Activated CD4-positive, CD25-positive, alpha-beta regulatory T cell (primary cell): ENCODE measurements at places on chromosomes 3 and 15.

GRCh38 chr3:61938878-61939549, 377.6 kb downstream of the PTPRG start:
- no peak for DNase-seq

- no peak for DNase-seq
These were observed 46.6 kb upstream of the TCF12 start for GRCh38 chr15:56871867-56872266.

DNA sequence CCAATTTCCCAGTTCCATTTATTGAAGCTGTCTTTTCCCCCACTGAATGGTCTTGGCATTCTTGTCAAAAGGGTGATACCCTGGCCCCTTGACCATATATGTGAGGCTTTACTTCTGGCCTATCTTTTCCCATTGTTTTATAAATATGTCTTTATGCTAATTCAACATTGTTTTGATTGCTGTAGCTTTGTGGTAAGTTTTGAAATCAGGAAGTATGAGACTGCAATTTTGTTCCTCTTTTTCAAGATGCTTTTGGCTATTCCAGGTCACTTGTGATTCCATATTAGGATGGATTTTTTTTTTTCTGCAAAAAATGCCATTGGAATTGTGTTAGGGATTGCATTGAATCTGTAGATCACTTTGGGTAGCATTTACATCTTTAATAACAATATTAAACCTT, 141.2 kb upstream of the MANF start:
- no peak for DNase-seq

GRCh38 chr15:63276342-63277037, 915 bp upstream of the APH1B start:
- DNase-seq = no peak

GRCh38 chr3:152105446-152105845, 163.3 kb upstream of the MBNL1 start:
- DNase-seq = no peak

DNA sequence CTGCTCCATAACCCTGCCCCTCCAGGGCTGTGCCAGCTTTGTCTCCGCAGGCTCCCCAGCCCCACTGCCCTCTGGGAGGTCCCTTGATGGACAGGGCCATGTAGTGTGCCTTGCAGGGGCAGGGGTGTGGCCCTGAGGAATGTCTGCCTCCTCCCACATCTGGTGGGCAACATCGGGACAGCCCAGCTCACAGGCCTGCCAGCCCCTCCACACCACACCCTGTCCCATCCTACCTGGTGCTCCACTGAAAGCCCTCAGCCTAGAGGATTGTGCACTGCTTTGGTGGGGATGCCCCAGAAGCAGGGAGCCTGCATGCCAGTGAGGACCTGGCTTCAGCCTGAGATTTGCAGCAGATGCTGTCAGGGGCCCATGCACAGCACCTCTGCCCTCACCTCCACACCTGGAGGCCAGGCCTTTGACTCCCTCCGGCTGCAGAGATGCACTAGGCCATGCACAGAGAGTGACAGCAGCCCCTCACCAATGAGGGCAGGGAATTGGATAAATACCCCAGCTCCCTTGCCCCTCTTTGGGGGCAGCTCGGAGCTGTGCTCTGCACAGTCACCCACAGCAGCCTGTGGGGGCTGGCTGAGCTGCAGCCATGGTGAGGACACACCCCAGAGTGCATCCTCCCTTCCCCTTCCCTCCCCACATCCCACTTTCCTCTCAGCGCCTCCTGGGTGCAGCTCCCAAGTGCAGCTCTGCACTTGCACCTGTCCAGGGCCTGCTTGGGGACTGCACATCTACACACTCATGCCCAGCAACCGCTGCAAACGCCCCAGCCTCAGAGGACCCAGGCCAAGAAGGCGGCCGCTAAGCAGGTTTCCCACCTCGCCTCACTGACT, 2.7 kb downstream of the C3orf22 start:
- DNase-seq = no peak

GRCh38 chr3:176937541-176937940, 259.7 kb downstream of the TBL1XR1 start:
- no peak for DNase-seq

DNA sequence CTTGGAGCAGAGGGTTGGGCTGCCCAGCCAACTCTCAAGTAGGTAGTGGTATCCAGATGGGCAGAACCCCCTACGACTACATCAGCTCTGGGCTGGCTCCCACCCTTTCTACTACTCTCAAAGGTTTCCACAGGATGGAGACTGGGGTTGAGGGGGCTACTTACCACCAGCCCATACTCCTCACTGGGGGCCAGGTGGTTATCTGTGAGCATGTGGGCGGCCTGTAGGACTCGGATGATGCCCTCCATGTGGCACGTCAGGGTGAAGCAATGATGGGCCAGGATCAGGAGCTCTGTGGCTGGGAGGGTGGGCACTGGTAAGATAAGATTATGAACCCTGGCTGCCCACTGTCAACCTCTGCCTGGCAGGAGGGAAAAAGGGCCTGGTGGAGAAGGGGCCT, 33.4 kb downstream of the EIF3J start:
- no peak for DNase-seq

DNA sequence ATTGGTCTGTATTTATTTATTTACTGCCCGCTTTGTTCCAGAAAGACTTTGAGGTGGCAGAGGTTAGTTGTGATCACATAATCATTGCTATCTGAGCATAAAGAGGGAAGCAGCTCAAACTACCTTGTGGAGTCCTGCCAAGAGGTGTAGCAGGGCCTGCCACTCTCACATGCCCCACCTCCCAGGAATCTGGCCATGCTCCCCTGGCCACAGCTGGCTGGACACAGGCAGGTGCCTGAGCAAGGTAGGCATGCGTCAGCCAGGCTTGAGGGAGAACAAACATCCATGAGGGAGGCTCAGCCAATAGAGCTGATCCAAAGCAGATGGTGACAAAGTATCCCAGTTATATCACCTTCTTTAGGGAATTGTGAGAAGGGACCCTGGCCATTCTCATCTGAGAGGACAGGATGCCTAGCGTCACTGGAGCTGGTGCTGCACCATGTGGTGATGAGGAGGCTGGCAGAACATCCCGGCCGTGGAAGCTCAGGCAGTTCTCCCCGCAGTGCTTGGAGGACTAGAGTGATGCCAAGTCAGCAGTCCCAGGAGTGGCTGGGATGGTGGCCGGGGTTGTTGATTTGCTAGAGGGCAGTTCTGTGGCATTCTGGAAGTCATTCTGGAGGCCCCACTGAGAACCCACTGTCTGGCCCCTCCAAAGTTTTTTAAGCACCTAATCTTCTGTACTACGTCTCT, 6.8 kb upstream of the POLG start:
- no peak for DNase-seq

- no peak for DNase-seq
These were observed 644.2 kb downstream of the GRM7 start for GRCh38 chr3:7504886-7505775.

- DNase-seq = no peak
These were observed 48.6 kb downstream of the LPP start for GRCh38 chr3:188202358-188203138.

DNA sequence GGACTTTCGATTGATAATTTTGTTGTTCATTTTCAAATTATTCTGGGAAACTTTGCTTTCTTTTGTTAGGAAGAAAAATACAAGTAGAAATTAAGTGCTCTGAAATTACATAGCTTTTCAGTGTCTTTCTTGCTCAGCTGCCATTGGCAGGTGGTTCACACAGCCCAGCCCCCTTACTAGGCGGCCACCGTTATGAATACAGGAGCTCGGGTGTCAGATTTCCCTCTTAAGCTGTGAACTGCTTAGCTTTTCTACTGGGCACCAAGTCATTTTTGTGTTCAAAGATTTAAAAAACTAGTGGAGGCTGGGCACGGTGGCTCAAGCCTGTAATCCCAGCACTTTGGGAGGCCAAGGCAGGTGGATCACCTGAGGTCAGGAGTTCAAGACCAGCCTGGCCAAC, 55.2 kb downstream of the HMG20A start:
- DNase-seq = no peak

- no peak for DNase-seq
These were observed 16.3 kb downstream of the HHLA2 start for GRCh38 chr3:108312656-108313055.

GRCh38 chr15:48569591-48570302, 75.8 kb downstream of the FBN1 start:
- DNase-seq = no peak

DNA sequence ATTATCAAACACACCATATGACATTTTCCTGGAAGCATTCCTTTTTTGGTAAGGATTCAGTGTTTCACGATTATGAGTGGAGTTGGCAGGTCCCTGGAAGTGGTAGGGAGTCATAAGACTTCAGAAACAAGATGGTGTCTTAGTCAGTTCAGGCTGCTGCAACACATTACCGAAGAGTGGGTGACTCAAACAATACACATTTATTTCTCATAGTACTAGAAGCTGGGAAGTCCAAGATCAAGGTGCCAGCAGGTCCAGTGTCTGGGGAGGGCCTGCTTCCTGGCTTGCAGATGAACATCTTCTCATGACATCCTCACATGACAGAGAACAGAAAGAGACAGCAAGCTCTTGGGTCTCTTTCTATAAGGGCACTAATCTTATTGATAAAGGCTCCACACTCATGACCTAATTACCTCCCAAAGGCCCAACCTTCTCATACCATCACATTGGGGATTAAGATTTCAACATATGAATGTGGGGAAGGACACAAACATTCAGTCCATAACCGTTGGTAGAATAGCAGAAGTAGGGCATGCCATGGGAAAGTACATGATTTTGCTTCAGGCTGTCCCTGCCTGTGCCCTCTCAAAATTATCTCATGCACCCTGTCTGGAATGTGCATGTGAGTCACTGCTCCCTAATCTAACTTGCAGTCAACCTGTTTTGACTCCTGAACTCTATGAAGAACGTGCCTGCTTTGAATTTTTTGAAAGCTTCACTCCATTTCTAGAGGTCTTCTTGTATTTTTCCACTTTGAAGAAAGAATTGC, 72.5 kb downstream of the GTPBP8 start:
- no peak for DNase-seq

- DNase-seq = no peak
These were observed 243.9 kb downstream of the TBL1XR1 start for GRCh38 chr3:176953106-176954060.

GRCh38 chr15:58690703-58691102, 58.8 kb downstream of the ADAM10 start:
- DNase-seq = no peak

DNA sequence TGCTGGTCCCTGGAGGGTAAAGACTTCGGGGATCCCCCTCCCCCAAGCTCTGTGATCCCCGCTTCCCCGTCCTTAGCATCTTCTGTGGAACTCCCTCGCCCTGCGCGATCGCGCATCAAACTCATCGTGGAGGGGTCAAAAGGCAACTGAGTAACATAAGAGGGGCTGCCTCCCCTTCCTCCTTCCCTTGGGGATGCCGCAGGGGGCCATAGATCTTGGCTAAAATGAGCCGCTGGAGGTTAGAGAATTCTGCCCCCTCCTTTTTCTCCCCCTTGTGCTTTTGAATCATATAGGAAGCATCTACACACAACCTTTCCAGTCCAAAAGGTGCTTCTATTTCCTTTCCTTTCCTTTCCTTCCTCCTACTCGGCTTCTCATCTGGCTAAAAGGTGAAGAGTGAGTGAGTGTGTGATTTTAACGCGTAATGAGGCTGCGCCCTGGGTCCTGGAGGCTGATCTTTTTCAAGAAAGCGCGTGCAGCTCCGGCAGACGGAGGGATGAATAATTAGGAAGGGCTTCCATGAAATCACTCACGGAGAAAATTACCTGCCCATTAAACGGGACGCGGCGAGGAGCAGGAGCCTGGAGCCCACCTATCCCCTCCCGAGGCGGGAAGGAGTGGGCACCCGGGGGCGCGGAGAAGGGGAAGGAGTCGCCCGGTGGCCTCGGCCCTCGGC, 831 bp upstream of the ROBO2 start:
- no peak for DNase-seq
